ENCODE measurements at places on chromosomes 2 and 18. TPM values are rescaled to one million over a fixed set of nuclear protein-coding genes. Genes with fewer than 3 reads are reported as not detected.

VWA3B gene
- total RNA-seq: not detected

C1QL2 gene
- total RNA-seq: not detected

ALLC gene
- total RNA-seq: not detected

PDE6D gene
- 24.0 TPM for total RNA-seq

LRRTM4 gene
- total RNA-seq: not detected

MTCL1 gene
- 43.9 TPM for total RNA-seq

DNA sequence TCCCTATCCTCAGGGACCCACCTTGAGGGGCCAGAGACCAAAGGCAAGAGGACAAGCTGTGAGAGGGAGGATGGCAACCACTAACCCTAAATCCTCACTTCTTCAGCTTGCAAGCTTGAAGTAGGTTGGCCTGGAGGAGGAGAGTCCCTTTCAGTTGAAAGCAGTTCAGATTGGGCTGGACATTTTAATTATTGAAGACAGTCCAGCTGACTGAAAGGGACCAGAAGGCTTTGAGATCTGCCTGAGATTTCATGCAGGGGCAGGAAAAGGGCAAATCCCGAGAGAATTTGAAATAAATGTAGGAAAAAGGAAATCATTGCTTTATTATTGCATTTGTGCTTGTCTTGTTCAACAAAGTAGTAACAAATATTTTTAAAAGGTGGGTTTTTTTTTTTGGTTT is 118.9 kb upstream of the STON1 start:
- DNase-seq: no peak

GRCh38 chr18:30415903-30416302 is 626.6 kb downstream of the DSC3 start:
- DNase-seq: no peak

GRCh38 chr18:26940744-26941398 is 75.4 kb upstream of the AQP4 start:
- no peak for DNase-seq

DNA sequence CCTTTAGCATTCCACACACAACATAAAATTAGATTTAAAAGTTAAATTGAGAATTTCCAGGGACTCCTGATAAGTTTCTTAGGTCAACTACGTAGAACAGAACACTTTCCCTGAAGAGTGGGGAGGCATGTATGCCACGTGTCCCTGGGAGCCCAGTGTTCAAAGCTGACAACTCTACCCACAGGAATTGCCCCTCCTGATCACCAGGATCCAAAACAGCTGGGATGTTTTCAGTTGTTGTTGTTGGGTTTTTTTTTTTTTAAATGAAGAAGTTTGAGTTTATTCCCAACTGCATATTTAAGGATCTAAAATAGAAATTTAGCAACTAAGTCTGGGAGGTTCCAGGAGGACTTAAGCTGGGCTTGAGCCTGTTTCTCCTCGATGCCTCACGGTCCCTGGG is 100.5 kb downstream of the TPGS2 start:
- DNase-seq: no peak

- DNase-seq: no peak
Observed at GRCh38 chr2:191328150-191328809, 83.1 kb downstream of the MYO1B start.

DNA sequence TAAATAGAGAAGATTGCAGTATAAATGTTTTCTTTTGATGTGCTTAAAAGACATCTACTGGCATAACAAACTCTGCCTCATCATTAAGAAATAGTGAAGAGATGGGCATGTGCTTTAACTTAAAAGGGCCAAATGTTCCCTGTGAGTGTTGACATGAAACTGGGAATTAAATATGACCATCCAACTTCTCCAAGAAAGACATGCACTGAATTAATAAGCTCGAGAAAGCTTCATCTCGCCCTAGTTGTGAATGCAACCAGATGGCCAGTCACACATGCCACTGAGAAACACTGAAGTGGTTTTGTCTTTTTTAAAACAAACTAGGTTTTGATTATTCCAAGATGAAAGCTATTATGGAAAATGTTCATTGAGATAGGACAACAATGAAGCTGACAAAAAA is 479.2 kb downstream of the RIT2 start:
- no peak for DNase-seq

DNA sequence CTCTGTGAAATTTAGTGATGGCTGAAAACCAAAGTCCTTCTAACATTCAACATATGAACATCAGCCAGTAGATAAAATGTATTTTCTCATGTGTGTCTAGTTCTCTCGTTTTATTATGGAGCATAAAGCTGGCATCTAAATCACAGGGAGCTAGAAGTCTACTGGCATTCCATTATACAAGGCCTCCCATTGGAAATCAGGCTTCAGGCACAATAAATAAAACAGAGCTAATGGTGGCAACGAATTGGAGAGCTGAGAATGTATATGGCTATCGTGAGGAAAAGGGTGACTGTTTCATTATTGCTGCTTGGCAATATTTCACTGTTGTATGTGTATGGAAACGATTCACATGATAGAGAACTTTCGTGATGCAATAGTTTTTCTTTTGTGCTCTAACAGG is 62.4 kb downstream of the SLC5A7 start:
- DNase-seq: no peak

GRCh38 chr2:36538335-36538734 is 59.6 kb downstream of the FEZ2 start:
- no peak for DNase-seq

- no peak for DNase-seq
Observed at GRCh38 chr2:40487602-40488001, 35.7 kb upstream of the SLC8A1 start.

GRCh38 chr2:15263976-15264685 is 297.0 kb downstream of the NBAS start:
- no peak for DNase-seq

DNA sequence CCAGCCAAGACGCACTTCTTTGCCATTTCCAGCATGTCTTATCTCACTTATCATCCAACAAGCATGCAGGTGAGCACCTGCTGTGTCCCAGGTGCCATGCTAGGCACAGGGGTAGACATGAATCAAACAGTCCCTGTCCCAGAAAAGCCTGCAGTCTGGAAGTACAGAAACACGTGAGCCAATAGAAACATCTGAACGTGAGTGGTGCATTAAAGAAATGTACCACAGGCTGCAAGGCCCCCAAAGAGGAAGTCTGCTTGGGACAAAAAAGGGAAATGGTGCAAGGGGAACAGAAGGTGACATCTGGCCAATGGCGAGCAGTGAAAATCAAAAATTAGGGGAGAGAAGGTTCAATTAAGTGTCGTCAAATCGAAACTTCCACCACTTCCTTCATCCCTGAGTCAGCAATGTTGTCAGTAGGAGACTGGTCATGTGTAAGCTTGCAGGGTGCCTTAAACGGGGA is 17.6 kb upstream of the TMEM247 start:
- no peak for DNase-seq
